ENCODE measurements at places on chromosomes 6 and 20.

- no peak for DNase-seq
Measured at GRCh38 chr6:29483735-29484134, 4.0 kb downstream of the MAS1L start.

GRCh38 chr20:4549711-4550259 is 171.9 kb upstream of the PRND start:
- no peak for DNase-seq

DNA sequence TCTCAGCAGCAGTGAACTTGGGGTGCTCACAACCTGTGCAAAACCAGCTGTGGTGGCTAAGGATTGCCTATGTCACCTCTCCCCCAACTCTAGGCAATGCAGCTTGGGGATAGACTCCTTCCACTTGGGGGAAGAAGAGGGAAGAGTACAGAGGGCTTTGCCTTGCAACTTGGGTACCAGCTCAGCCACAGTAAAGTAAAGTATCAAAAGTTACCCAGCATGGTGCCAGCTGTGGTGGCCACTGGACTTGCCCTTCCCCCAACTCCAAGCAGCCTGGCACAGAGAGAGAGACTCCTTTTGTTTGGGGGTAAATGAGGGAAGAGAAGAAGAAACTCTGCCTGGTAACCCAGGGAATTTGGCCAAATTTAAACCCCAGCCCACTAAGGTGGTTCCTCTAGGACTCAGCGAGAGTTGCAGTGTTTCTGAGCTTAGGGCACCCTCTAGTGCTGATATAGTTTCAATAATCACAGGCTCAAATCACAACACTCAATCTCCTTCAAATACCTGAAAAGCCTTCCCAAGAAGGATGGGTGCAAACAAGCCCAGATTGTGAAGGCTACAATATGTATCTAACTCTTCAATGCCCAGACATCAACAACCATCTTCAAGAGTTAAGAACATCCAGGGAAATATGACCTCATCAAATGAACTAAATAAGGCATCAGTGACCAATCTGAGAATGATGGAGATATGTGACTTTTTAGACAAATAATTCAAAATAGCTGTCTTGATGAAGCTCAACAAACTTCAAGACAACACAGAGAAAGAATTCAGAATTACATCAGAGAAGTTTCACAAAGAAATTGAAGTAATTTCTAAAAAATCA is 7.6 kb upstream of the DEFB129 start:
- peak; percentile 8 for DNase-seq

DNA sequence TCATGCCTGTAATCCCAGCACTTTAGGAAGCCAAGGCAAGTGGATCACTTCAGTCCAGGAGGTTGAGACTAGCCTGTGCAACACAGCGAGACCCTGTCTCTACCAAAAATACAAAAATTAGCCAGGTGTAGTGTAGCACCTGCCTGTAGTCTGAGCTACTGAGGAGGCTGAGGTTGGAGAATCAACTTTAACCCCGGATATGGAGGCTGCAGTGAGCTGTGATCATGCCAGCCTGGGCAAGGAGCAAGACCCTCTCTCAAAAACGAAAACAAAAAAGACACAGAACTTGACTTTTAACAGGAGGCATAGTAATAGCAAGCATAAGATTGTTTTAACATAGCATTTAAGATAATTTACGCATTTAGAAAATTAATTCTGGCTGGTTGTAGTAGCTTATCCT is 32.5 kb downstream of the MYB start:
- no peak for DNase-seq

DNA sequence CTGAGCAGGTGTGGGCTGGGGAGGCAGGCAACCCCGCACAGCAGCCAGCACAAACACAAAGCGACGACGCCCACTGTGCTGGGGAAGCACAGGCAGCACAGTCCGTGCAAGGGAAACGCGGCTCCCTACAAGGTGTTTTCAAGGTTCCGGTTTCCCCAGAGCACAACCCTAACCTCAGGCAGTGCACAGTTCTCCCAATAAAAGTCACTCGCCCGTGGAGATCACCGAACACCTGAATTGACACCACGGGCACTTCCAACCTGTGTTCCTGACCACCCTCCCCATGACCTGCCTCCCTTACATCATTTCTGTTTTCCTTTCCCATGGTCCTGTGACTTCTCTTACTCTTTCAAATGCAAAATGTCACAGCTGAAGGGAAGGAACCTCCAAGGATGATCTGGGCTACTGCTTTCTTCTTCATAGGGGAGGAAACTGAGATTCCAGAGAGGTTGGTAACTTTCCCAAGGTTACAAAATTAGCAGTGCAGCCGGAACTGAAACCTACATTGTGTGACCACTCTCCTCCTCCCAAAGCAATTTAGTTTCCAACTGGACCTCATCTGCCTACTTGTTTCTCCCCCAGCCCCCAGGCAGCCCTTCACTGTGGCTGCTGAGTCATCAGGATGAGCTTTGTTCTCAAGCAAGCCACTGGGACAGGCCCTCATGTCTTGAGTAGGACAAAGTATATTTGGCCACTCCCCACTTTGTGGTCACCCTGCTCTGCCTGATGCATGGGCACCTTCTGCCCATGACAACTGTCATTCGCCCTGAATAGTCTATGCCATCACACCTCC is 125.3 kb downstream of the ATXN1 start:
- peak; percentile 25 for DNase-seq

GRCh38 chr6:129243377-129243776 is 360.4 kb downstream of the LAMA2 start:
- DNase-seq: no peak

DNA sequence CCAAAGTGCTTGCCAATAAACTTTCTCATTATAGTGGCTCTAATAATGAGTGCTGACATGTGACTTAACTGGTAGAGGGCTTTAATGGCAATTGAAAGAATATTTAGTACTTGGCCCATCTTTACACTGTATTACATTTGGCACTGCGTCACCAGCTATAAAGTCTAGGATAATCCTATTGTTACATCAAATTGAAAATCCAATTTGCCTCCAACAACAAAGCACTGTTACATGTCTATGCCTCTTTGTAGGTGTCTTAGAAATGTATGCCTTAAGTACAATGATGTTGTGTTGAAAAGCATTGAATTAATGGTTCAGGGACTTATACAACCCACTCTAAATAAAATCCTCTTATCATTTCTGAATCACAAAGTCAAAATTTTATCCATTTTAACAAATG is 420.4 kb upstream of the JAG1 start:
- DNase-seq: no peak

DNA sequence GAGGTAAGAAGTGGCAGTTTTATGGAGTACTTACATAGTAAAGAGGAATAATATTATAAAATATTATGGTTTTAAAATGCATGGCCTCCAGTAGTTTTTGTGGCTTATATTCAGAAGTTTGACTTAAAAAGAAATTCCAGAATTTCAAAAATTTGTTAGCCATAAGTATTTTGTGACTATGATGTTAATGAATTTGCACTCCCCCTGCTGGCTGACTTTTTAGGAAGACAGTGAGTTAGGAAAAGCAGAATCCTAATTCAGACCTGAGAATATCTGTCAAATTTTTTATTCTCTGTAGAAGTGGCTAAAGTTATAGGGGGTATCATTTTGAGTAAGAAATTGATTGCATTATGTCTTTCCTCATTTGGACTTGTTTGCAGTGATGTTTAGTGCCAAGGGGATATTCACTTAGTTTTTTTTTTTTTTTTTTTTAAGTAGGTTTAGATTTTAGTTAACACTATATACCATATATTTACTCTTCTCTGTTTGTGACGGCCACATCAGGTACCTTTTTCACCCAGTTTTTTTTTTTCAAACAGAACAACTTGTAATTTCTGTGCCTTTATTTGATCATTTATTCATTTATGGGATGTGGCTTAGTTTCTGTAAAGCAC is 40.8 kb downstream of the ZFAND3 start:
- DNase-seq: no peak

- DNase-seq: no peak
Measured at GRCh38 chr6:75463908-75464307, 29.7 kb downstream of the FILIP1 start.

DNA sequence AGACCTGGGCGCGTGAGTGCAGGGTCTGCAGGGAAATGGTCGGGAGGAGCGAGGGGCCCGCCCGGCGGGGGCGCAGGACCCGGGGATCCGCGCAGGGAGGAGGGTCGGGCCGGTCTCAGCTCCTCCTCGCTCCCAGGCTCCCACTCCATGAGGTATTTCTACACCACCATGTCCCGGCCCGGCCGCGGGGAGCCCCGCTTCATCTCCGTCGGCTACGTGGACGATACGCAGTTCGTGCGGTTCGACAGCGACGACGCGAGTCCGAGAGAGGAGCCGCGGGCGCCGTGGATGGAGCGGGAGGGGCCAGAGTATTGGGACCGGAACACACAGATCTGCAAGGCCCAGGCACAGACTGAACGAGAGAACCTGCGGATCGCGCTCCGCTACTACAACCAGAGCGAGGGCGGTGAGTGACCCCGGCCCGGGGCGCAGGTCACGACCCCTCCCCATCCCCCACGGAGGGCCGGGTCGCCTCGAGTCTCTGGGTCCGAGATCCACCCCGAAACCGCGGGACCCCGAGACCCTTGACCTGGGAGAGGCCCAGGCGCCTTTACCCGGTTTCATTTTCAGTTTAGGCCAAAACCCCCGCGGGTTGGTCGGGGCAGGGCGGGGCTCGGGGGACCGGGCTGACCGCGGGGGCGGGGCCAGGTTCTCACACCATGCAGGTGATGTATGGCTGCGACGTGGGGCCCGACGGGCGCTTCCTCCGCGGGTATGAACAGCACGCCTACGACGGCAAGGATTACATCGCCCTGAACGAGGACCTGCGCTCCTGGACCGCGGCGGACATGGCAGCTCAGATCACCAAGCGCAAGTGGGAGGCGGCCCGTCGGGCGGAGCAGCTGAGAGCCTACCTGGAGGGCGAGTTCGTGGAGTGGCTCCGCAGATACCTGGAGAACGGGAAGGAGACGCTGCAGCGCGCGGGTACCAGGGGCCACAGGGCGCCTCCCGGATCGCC is 54.2 kb upstream of the HLA-A start:
- peak; percentile 79 for DNase-seq

DNA sequence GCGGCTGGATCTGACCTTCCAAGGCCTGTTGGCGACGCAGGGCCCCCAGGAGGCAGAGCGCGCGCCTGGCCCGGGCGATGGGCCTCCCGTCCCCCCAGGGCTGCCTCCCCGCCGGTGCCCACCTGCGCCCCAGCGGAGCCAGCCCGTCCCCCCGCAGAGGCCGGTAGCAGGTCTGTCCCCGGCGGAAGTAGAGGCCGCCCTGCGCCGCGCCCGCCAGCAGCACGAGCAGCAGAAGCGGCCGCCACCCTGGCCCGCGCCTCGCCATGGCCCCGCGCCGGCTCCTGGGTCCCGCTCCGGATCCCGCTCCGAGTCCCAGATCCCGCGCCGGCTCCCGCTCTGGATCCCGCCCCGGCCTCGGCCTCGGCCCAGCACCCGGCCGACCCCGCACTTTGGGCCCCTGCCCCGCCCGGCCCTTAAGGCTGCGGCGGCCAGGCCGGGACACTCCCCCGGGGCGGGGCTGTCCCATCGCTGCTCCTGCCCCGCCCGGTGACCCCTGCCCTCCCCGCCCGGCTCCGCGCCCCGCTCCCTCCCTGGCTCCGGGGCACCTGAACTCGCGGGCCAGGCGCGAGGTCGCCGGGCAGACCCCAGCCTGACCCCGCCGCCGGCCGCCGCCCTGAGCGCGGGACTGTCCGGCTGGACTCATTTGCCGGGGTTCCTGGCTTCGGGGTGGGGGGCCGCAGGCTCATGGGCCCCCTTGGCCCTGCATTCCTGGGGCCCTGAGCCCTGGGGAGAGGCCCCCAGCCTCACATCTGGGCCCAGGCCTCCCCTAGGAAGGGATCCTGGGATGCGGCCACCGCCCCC is at the start of gene CTSZ:
Gene CTSZ (minus strand): TSS at position 391 of the 801 bp plus-strand sequence. CDS start 126 bp downstream, at position 265.
- DNase-seq: peak; percentile 88

- no peak for DNase-seq
Measured at GRCh38 chr6:117495869-117496268, 13.4 kb downstream of the DCBLD1 start.

DNA sequence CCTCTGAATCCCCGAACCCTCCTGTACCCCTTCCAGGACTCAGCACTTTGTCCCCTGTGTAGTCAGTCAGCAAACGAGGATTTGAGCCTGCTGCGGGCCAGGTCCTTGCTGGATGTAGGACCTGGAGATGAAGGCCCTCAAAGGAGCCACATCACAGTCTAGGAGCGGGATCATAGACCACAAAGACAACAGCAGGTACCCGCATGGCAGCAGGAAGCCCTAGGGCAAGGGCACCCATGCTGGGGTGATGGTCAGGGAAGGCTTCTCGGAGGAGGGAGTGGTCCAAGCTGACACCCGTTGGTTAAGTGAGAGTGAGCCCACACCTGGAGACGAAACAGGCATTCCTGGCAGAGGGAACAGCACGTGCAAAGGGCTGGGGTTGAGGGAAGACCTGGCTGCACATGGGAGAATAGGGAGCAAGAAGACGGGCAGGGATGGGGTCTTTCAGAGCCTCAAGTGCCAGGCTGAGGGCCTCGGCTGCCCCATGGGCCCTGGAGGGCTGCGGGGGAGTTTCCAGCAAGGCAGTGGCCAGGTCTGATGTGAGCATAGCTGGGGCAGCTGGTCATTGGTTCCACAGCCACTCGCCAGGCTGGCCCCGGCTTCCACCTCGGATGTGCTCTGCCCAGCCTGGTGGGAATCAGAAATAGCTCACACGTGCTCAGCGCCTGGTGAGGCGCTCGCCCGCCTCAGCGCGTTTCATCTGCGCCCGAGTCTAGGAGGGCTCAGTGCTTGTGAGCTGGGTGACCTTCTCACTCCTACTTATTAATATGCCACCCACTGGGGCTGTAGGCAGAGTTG is 15.0 kb downstream of the DLGAP4 start:
- no peak for DNase-seq

DNA sequence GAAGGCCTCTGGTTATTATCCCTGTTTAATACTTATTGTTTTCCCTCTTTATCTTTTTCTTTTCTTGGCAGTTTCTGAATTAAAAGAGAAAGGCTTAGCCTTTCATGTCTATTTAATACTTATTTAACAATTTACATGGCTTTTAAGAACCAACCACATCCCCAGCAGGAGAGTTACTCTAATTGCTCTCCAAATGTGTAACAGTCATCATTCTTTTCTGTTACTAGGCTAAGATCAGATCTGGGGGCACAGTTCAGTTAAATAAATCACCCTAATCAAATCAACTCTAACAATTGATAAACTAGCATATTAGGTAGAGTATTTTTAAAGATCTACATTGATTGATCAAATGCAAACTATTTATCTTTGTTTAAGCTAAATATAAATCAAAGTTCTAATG is 54.1 kb upstream of the NT5E start:
- no peak for DNase-seq

- no peak for DNase-seq
Measured at GRCh38 chr20:32999603-33000250, 4.5 kb downstream of the SUN5 start.

- DNase-seq: no peak
Measured at GRCh38 chr6:141890661-141891060, 242.1 kb upstream of the GJE1 start.

GRCh38 chr6:160160450-160160849 is 38.8 kb downstream of the SLC22A1 start:
- no peak for DNase-seq

GRCh38 chr20:38387953-38388352 is 41.7 kb downstream of the LBP start:
- DNase-seq: no peak

GRCh38 chr6:135002974-135003703 is 51.5 kb downstream of the HBS1L start:
- peak; percentile 49 for DNase-seq

- DNase-seq: no peak
Measured at GRCh38 chr20:15918631-15919030, 654.6 kb downstream of the KIF16B start.
